ENCODE measurements at places on chromosomes 5 and 9. TPM values are rescaled to one million over a fixed set of nuclear protein-coding genes. Genes with fewer than 3 reads are reported as not detected.

DNA sequence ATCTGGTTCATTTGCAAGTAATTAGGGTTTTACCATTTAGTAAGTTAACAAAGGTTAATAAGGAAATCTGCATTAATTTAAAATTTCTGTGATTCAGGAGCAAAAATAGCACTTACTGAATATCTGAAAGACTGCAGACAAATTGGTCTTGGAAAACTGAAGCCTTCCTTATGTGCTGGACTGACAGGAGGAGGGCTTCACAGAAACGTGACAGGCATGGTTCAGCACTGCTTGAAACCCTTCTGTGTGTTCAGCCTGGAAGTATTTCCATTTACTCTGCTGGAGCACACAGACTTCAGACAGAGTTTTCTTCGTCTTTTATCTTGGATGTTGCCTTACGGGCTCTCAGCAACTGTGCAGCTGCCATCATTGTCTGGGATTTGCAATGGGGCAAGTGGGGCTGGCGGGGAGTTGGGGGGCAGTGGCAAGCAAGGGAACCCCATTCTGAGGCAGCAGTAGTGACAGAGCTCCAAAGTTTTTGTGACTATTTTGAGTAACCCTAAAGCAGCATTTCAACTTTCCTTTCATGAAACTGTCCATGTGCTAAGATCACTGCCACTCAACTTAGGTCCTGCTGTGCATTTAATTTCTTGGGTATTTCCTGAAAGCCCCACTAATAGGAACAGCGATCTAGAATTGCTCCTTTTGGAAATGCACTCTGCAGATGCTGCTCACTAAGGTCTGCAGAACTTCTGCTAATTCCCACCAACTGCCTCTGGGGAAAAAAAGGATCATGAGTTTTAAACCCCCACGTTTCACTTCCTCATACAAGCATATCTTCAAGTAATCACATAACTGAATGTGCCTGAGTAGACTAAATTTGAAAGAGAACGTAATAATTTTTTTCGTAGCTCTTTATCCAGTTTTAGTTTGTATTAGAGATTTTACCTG is 56.6 kb downstream of the KCNN2 start:
- no peak for DNase-seq

GRCh38 chr5:163165277-163165676 is 272.1 kb upstream of the CCNG1 start:
- no peak for DNase-seq

GRCh38 chr5:116375926-116376325 is 198.7 kb downstream of the SEMA6A start:
- no peak for DNase-seq

DNA sequence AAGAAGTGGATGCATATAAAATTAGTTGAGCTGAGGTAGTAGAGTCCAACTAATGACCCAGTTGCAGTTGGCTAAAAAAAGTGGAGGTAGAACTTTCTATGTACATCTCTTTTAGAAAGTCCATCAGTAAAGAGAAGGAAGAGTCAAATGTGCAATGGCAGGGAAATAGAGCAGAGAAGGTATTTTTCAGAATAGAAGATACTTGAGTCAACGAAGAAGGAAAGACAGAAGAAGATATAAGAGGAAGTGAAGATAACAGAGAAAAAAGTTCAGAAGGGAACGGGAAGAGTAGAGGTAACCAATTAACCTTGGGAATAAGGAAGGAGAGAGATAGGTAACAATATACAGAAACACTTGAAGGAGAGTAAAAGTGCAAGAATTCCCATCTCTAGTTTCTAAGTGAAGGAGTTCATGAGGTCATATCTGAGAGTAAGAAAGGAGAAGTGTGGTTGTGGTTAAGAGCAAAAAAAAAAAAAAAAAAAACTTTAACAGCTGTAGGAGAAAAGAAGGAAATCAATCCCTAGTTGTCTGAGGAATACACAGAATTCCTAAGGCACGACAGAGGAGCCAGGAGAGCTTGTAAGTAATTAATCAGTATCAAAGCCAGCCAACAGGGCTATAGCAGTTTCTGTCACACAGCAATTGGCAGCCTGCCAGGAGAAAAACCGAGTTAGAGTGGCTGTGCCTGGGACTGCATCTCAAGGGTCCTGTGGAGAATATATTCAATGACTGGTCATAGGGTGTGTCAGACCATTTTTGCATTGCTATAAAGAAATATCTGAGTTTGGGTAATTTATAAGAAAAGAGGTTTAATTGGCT is 61.0 kb downstream of the ARL15 start:
- no peak for DNase-seq

- DNase-seq: no peak
Measured at GRCh38 chr5:168353216-168353957, 61.9 kb downstream of the WWC1 start.

DNA sequence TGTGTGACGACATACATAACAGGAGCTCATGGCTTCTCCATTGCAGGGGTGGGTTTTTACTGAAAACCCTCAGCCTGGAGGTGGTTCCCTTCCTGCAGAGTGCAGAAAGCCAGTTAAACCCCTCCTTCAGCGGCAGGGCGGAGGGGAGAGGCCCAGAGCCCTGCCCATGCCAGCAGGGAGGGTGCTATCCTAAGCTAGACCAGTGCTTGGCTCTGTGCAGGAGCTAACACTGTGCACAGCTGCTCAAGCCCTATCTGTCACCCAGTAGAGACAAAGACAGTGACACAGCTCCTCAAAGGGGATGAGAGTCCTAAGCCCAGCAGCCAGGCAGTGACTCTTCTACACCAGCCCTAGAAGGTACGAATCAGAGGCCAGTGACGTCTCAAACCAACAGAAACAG is 70.0 kb upstream of the ZSWIM6 start:
- no peak for DNase-seq

- no peak for DNase-seq
Measured at GRCh38 chr5:51977014-51977413, 593.8 kb downstream of the ISL1 start.

DNA sequence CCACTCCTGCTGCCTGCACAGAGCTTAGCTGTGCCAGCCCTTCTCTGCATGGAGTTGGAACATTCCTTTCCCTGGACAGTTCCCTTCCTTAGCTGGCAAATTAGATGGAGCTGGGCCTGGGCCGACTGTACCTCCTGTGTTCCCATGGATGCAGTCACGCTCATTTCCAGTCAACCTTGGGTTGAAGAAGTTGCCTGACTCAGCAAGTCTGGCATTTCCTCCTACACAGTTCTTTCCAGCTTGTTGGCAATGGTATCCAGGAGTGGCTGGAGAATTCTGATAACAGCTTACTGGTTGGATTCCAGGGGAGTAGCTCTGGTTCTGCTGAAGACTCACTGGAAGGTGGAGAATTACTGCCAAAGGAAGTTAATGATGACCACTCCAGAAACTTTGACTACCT is 9.2 kb upstream of the TAF1L start:
- peak; percentile 96 for DNase-seq

Gene SEMA4D
- 12.3 TPM for total RNA-seq

Gene RELL2
- 3.3 TPM for total RNA-seq

Gene ANKRD31
- total RNA-seq: 0.12 TPM

Gene FOXD4L4
- total RNA-seq: not detected

Data from epithelial cell of proximal tubule (primary cell).